ENCODE measurements at places on chromosomes 7 and 10.

DNA sequence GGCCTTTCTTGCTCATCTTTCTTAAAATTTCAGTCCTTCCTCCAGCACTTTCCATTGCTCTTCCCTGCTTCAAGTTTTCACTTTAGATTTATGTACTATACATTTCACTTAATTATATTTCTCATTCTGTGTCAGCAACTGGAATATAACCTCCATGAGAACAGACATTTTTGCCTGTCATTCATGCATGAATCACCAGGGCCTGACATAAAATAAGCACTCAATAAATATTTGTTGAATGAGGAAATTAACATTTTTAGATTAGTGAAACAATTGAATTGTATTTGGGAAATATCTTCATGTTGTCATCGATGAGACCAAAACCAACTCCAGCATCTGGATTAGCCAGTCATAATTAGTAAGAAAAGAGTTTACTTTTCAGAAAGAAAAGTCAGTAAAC, 6.1 kb downstream of the SAMD9L start:
- no peak for DNase-seq

DNA sequence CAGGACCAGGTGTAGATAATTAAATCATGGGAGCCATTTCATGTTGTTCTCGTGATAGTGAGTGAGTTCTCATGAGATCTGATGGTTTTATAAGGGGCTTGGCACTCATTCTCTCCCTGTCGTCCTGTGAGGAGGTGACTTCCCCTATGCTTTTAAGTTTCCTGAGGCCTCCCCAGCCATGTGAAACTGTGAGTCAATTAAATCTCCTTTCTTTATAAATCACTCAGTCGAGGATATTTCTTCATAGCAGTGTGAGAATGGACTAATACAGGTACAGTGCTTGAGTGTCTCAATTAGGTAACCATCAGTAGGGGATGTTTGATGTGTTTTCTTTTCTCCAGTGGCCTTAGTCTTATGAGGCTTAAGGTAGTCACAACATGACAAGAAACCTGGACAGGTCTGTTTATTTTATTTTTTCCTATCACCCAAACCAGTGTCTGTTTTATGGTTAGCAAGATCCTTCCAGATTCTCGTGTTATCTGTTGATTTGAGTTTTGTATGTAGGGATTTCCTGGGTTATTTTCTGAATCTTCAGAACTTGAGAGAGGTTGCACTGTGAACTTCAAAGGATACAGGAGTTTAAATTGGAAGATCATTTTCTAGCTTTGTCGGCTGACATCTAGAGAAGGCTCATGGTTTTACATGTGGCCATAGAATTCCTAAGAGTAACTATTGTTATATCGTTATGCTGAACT, 32.1 kb downstream of the UMAD1 start:
- DNase-seq = no peak

- no peak for DNase-seq
These were observed 76.2 kb downstream of the TET1 start for GRCh38 chr10:68636335-68636734.

DNA sequence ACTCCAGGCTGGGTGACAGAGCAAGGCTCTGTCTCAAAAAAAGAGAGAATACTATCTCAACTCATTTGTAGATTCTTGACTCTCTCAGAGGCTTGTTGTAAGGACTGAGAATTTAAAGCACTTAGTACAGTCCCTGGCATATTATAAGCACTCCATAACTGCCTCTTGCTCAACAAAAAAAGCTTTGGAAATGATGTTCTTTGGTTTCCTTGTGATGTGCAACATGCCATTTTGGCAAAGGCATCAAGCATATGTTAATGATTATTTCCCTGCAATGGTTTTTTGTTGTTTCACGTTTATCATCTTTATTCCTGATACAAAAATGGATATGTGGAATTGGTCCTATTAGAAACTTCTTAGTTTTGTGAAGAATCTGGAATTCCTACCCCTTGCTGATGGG, 15.7 kb downstream of the NOLC1 start:
- DNase-seq = no peak

Measured in activated naive CD4-positive, alpha-beta T cell (primary cell).